ENCODE measurements at places on chromosomes 7 and 10.

DNA sequence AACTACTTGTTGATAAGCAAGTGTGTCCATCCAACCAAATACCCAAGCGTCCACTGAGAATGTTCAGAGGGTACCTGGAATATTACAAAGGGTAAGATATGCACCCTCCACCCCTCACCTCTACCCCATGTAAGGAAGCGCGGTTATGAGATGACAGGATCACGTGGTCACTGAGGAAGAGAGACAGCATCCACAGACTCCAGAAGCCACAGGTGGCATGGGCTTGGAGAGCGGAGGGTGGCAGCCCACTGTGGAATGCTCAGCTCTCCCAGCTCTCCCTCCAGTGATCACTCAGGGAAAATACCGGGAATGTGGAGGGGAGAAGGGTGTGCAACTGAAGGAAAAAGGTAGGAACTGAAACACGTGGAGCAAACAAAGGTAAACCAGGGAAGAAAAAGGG, 25.7 kb downstream of the SFMBT2 start:
- DNase-seq, result no peak

GRCh38 chr7:100799037-100799896, 28.1 kb downstream of the EPHB4 start:
- DNase-seq, result no peak

DNA sequence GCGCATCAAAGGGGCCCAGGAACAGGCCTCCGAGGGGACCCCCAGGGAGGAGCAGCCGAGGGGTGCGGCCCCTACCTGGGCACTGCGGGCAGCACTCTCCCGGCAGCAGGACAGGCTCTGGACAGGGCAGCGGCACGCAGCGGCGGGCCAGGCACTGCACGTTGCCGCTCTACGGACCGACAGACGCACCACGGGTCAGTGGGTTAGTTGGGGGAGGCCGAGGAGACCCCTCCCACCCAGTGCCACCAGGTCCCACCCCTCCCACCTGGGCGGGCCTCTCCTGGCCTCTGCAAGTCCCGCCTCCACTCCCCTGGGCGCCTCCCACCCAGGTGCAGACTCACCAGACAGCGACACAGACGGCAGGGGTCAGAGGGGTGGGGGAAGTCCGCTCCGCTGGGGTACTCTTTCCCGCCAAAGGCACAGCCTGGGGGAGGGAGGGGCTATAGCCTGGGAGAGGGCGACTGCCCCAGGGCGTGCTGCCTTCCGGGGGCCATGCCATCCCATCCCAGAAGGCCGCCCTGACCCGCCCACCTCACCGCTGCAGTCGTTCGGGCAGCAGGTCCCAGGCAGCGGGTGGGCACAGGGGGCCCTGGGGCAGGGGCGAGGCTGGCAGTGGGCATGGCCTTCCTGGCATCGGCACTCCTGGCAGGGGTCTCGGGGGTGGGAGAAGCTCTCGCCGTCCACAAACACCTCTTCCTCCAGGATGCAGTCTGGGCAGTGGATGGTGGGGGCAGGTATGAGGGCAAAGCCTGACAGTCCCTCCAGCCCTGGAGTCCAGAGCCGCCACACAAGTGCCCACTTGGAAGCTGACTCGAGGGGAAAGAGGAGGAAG, 19.2 kb downstream of the KCP start:
- no peak for DNase-seq

- no peak for DNase-seq
These were observed 22.5 kb downstream of the TMEM72 start for GRCh38 chr10:44933451-44934321.

- DNase-seq, result no peak
These were observed 502.2 kb downstream of the ARL4A start for GRCh38 chr7:13189668-13190067.

DNA sequence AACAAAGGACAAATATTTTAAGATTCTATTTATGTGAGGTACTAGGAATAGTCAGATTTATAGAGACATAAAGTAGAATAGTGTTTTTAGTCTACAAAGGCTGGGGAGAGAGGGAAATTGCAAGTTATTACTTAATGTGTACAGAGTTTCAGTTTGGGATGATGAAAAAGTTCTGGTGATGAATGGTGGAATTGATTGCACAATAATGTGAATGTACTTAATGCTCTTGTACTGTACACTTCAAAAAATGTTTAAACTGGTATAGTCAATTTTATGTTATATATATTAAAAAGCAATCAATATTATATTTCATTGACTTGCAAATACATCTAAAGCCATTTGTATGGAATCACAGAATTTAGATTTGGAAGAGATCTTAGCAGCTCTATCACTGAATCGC, 213.4 kb downstream of the PPP1R3A start:
- no peak for DNase-seq

GRCh38 chr7:157276731-157277562, 59.9 kb upstream of the DNAJB6 start:
- DNase-seq, result no peak

GRCh38 chr7:94882891-94883290, 24.5 kb upstream of the PPP1R9A start:
- no peak for DNase-seq

- DNase-seq, result no peak
These were observed 1212.8 kb downstream of the REEP3 start for GRCh38 chr10:64733980-64734379.

DNA sequence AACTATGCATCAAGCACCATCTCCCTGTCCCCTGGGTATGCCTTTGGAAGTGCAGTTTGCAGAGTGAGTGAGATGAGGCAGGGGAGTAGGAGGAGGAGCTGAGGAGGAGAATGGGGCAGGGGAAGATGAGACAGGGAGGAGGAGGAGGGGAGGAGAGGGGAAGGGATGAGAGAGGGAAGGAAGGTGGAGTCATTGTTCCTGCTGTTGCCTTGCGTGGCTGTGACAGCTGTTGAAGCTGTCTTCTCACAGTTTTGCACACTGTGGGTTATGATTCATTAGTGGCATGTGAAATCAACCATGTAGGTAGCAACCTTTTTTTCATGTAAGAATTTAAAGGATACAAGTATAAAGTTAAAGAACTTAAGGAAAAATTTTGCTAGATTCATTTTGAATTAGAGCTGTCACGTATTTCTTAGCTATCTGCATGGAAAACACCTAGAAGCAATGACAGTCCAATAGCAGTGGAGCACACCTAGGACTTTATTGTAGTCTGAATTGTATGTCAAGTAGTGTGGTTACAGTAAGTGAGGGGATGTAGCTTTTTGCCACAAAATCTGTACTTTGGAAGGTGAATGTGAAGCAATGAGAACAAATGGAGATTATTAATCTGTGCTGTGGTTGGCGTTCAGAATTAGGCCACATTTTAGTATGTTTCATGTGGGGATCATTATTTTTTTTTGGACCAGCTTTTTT, 21.7 kb downstream of the CCM2 start:
- DNase-seq, result no peak

- no peak for DNase-seq
These were observed 33.8 kb downstream of the DLG5 start for GRCh38 chr10:77892761-77893160.

GRCh38 chr7:157432957-157433576, 96.3 kb downstream of the DNAJB6 start:
- peak; percentile 40 for DNase-seq

Data from NCI-H1417 treated with DMSO at 0.1 percent for 48 hours (cell line).